Activated CD4-positive, alpha-beta T cell treated with anti-CD3 and anti-CD28 coated beads, Interleukin-2, amount 50 U/mL, for 24 hours (primary cell): ENCODE measurements at places on chromosomes 1 and 21.

- no peak for DNase-seq
Observed at GRCh38 chr1:231241750-231242149, 738 bp downstream of the GNPAT start.

- no peak for DNase-seq
Observed at GRCh38 chr1:32878183-32878582, 7.5 kb upstream of the FNDC5 start.

GRCh38 chr1:32221581-32221979 lies 573 bp downstream of the TMEM234 start:
- no peak for DNase-seq

GRCh38 chr1:157399984-157400382 lies 152.3 kb downstream of the FCRL5 start:
- no peak for DNase-seq

- DNase-seq: no peak
Observed at GRCh38 chr1:228862542-228863505, 127.5 kb downstream of the RHOU start.

GRCh38 chr21:33374080-33374449 lies 29.1 kb upstream of the IFNGR2 start:
- no peak for DNase-seq

- no peak for DNase-seq
Observed at GRCh38 chr1:32701421-32701911, 1.1 kb downstream of the SYNC start.

- DNase-seq: no peak
Observed at GRCh38 chr1:24705260-24706073, 39.8 kb upstream of the CLIC4 start.

- DNase-seq: no peak
Observed at GRCh38 chr1:41538741-41539417, 54.4 kb upstream of the EDN2 start.

DNA sequence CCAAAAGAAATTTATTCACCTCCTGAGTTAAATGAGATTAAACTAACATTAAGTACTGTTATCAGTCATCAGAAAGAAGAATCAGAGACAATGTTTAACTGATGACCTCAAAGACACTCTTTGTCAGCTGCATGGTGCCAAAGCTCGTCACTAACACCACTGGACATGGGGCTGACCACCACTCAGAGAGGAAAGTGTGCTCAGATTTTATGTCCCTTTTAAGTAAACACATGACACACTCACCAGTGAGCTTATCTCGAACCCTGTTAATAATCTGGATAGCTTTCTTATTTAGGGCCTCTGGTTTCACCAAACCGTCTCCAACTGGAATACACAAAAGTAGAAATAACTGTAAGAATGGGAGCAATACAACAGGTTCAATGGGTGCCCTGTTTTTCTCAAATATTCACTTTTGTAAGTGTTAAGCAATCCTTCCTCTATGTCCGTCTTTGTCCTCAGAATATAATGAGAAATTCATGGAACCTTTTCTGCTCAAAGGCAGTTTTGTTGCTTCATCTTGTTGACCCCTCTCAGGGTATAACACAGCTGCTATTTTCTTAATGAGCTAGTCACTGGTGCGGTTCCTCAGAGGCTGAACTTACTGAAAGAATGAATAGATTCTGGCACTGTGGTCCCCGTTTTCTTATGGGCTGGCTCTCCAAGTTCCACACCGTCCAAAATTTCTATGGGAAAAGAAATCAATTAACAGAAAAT lies 9.5 kb upstream of the EXOSC10 start:
- DNase-seq: no peak

DNA sequence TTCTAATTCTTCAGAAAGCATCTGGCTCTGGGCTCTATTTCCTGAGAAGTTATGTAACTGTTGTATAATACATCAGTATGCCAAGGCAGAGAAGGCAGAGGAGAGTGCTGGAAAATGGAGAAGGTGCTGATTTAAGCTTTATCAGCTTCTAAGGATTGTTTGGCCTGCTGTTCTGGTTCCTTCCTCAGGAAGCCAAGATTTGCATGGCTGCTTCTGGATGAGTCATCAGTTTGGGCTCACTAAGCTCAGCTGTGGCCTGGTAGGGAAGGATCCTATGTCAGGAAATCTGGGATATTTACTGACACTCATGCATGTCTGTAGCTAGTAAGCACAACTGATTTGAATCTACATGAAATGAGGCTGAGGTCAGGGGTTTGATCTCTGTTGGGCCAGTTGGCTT lies 73.2 kb upstream of the ADGRL4 start:
- no peak for DNase-seq

DNA sequence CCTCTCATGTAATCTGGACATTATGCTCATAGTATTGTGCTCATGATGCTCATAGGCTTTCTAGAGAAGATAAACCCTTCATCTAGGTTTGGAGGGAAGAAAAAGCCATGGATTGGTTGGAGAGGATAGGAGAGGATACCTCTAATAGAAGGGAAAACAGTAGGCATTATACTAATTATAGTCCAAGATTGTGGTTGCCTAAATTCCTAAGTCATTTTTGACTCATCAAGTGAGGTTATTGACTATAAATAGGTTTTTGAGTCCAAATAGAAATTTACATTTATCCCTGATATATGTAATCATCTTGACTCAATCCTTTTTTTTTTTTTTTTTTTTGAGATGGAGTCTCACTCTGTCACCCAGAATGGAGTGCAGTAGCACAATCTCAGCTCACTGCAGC lies 5.0 kb downstream of the SYT11 start:
- no peak for DNase-seq

GRCh38 chr1:55069280-55069679 lies 29.9 kb downstream of the PCSK9 start:
- DNase-seq: no peak

- no peak for DNase-seq
Observed at GRCh38 chr1:225806249-225806648, 3.7 kb upstream of the EPHX1 start.

GRCh38 chr1:199310708-199311107 lies 671.9 kb downstream of the PTPRC start:
- DNase-seq: no peak

GRCh38 chr21:22804151-22804550 lies 1805.9 kb downstream of the NCAM2 start:
- DNase-seq: no peak

DNA sequence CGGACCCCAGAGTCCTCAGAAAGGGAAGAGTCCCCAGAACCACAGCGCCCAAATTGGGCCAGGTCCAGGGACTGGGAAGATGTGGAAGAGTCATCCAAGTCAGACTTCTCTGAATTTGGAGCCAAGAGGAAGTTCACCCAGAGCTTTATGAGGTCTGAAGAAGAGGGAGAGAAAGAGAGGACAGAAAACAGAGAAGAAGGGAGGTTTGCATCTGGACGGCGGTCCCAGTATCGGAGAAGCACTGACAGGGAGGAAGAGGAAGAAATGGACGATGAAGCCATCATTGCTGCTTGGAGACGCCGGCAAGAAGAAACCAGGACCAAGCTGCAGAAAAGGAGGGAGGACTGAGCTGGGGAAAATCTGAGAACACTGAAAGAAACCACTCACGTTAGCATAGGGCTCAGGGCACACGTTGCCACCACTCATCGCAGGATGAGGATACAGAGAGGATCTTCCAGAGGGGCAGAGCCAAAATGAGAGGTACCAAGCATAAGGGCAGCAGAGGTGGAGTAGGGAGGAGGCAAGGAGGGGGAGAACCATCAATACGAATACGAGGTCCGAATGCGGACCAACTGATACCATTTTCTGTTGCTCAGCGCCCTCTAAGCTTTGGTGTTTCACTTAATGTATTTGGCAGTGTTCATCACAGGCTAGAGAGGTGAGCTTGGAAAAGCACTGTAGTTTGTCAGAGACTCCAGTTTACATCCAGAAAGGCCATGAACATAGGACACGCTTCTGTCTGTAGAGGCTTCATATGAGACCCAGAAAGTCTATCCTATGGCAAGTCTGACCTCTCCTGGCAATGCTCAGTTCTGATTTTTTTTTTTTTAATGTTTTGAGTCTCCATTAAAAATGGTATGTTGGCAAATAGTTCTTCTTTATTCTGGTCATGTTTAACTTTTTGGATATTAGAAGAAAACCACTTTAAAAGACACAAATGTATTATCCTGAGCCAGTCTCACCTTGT lies 34.7 kb downstream of the STYXL2 start:
- DNase-seq: no peak

- DNase-seq: peak; percentile 37
Observed at GRCh38 chr1:16055613-16056520, 12.3 kb downstream of the CLCNKB start.

- no peak for DNase-seq
Observed at GRCh38 chr1:178093951-178094738, at the start of gene RASAL2. TSS of gene RASAL2 (plus strand) at chr1:178094104. CDS start at chr1:178094493, 389 bp downstream.

GRCh38 chr1:81650776-81651175 lies 150.0 kb upstream of the ADGRL2 start:
- DNase-seq: no peak
